ENCODE measurements at places on chromosomes 5 and 9. TPM values are rescaled to one million over a fixed set of nuclear protein-coding genes. Genes with fewer than 3 reads are reported as not detected.

DNA sequence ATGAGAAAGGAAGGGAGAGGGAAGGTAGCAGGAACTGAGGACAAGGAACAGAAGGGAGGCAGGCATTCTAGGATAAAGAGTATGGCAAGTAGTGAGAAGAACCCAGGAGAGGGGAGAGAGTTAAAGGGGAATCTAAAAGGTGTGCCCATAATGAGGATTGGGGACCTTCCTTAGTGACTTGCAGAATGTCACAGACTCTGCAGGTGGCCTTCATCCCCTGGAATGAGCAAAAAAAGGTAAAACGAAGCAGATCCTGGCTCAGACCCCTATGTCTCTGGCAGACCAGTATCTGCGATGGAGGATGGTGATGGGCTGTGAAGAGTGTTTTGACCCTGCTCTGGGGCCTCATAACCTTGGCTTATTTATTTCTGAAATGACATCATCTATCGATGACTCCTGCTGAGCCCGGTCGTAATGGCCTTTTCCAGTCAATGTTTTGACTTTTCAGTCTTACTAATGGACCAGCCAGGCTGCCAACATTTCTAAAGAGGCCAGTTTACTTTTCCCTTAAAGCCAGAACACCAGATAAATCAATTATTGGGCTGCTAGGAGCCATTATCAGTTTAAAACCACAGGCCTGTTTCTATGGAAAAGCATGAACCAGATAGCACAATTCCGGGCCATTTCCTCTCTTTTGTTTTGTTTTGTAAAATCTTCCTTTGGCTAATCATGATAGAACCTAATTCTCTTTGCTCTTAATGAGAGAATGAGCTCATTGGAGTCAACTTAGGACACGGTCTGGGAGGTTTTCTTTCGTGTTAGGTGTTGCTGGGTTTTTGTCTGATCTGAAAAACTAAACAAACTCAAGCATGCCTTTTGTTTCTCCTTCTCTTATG, 3.1 kb downstream of the TMOD1 start:
- H3K4me3 ChIP-seq, result no peak overlapping the region
- peaks cover 8% of the 10 kb centered on the region for H3K36me3 ChIP-seq
- no peak for DNase-seq
- peaks cover 25% of the 10 kb centered on the region for H3K27me3 ChIP-seq
- peaks cover 12% of the 10 kb centered on the region for H3K4me1 ChIP-seq

DNA sequence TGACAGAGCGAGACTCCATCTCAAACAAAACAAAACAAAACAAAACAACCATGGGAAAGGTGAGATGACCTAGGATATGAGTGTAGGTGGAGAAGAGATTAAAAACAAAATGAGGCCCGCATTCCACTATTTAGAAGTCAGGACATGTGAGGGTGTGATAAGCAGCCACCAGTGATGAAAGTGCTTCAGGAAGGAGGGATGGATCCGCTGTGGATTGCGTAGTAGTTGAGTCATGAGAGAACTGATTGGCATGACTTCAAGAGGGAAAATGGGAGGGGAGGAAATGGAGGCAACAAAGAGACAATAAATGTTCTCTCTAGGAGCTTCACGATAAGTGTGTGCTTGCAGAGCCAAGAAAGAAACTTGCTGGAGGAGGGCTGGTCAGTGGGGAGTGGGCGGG, 367.6 kb downstream of the ARL15 start:
- H3K4me1 ChIP-seq, result no peaks in the 10 kb centered on the region
- no peak overlapping the region for H3K4me3 ChIP-seq
- DNase-seq, result no peak
- no peak overlapping the region for H3K27ac ChIP-seq
- no peaks in the 10 kb centered on the region for H3K27me3 ChIP-seq

GRCh38 chr5:50441493-50441955, 436 bp upstream of the EMB start:
- H3K27ac ChIP-seq, result peak overlapping the region; percentile 97
- no peaks in the 10 kb centered on the region for H3K27me3 ChIP-seq
- peaks cover 1% of the 10 kb centered on the region for H3K36me3 ChIP-seq
- peak overlapping the region; percentile 93 for H3K4me3 ChIP-seq

DNA sequence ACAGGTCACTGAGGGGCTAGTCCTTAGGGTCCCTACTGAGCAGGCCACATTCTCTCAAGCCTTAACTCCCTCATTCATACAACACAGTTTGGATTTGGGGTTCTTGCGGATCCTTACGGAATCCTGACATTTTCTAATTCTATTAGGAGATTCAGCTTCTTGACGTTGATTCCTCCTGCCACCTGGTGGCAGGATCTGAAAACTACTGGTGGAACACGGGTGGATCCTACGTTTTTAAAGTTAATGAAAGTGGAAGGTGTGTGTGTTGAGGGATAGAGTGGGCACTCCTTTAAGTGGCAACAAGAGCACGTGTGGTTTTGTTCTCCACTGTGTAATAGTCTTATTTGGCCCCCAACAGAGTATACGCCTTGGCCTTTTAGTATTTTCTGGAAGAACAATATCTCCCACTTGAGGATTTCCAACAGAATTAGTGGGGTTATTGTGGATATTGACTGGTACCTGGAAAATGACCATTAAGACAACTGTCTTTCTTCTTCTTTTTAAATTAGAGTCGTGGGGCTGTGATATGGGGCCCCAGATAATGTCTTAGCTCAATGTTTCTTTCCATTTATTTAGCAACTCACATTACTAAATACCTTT, 25.2 kb downstream of the SLC28A3 start:
- DNase-seq, result peak; percentile 12
- H3K4me3 ChIP-seq, result no peak overlapping the region
- H3K4me1 ChIP-seq, result peaks cover 2% of the 10 kb centered on the region
- H3K36me3 ChIP-seq, result no peaks in the 10 kb centered on the region

MAP1B gene
- 0.05 TPM for total RNA-seq
